HT-29 (cell line): ENCODE measurements at places on chromosomes 7 and 10. TPM values are rescaled to one million over a fixed set of nuclear protein-coding genes. Genes with fewer than 3 reads are reported as not detected.

GRCh38 chr10:103492655-103493261 lies 747 bp upstream of the NEURL1 start:
- DNase-seq = no peak

DNA sequence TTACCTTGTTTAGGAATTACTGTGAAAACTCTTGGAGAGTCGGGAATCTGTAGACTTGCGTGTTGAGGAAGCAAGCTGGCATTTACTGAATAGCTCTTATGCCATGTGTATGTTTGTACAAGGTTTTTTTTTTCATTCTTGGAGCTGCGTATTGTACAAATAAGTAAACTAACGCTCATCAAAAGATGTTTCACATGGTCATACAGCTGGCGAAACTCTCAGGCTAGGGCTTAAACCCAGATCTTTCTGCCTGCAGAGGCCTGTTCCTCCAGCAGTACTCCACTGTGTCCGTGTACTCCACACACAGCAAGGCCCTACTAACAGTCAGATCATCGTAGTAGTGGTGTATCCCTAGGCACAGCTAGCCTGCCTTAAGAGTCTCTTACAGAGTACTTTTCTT lies 7.4 kb downstream of the EDRF1 start:
- no peak for DNase-seq

DNA sequence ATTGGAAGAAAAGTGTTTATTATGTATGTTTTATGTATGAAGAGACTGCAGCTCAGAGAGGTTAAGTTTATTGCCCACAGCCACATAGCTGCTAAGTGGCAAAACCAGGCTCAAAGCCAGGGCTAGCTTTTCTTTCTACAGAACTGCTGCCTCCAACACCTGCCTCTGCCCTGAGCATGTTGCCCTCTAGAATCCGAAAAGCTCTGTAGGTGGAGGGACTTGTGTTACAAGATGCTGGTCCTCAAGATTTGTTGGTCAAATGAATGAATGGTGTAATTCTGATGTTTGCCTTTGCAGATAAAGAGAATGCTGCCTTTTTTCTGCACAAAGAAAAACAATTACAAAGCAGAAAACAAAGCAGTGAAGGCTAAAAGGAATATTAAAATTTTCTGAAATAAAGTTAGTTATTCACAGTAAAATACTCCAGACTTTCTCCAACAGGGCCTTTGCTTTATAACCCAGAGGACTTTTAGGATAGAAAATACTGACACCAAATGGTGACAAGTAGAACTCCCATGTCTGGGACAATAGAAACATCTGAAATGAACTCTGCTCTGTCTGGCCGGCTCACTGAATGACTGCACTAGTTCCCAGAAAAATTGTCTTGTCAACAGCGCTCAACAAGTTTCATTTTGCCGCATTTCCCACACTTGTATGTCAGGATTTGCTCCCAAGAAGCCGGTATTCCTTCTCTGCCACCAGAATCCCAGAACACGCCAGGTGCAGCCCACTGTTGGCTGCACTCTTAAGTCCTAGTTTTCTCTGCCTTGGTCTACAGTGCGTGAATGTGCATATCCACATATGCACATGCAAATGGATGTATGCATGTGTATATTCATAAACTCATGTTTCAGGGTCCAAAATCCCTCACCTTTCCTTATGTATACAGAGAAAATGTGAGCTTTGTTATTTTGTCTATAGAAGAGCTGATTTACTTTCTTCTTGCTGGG lies 11.0 kb upstream of the DNTT start:
- DNase-seq = peak; percentile 70

GRCh38 chr7:41536122-41536872 lies 166.6 kb downstream of the INHBA start:
- no peak for DNase-seq

GRCh38 chr7:80908360-80908797 lies 10.5 kb downstream of the SEMA3C start:
- DNase-seq = no peak

DNA sequence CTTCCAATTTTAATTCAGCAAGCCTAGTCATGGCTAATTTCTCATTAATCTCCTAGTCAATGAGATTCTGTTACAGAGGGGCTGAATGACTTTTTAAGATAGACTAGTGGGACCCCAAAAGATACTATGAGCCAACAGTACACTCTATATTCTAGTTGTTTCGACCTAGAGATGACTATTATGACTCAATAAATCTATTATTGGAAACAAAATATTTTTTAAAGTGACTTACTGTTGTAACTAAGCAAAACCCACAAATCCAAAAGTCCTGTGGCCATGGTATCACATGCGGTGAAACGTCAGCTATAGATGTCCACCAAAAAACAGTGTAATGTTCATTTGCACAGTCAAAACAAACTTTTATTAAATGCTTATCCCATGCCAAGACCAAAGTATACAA lies 95.3 kb upstream of the ADO start:
- no peak for DNase-seq

DNA sequence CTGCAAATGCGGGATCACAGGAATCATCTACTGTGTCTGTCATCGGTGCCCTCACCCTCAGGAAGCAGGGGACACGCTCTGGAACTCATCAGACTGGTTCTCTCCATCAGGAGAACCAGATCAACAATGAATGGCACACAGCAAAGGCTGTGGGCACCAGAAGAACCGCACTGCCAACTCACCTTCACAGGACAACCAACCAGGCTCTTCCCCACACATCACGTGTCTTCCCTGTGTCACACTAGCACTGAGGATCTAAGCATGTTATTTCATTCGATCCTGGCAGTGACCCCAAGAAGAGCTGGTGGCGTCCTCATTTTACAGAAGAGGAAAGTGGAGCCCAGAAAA lies 106.1 kb downstream of the TNS3 start:
- DNase-seq = peak; percentile 85

The IFRD1 gene
- total RNA-seq = 54.8 and 58.9 TPM in 2 replicates
